ENCODE measurements at places on chromosomes 3 and 15.

DNA sequence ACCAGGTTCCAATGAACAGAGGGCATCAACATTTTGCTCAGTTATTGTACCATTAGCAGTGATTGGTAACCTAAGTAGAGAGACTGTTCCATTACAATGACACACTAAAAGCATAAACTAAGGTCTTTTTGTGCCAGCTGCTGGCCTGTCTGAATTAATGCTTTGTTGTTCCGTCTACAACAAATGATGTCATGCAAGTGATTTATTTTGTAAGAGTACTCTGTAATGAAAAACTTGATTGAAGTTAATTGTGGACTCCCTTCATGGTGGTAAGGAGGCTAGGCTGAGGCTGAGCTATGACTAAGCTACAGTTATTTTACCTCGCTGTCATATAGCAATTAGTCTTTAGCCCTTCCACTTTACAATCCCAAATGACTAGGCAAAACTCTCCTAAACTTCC is 23.2 kb downstream of the RCN2 start:
- DNase-seq = no peak

- DNase-seq = no peak
These were observed 378.5 kb downstream of the ERC2 start for GRCh38 chr3:56089739-56090138.

- no peak for DNase-seq
These were observed 495.2 kb upstream of the TBL1XR1 start for GRCh38 chr3:177692304-177692975.

GRCh38 chr3:121995161-121996137 is 26.6 kb downstream of the ILDR1 start:
- DNase-seq = peak; percentile 34

GRCh38 chr15:80701676-80702311 is 6.7 kb downstream of the ABHD17C start:
- DNase-seq = no peak

DNA sequence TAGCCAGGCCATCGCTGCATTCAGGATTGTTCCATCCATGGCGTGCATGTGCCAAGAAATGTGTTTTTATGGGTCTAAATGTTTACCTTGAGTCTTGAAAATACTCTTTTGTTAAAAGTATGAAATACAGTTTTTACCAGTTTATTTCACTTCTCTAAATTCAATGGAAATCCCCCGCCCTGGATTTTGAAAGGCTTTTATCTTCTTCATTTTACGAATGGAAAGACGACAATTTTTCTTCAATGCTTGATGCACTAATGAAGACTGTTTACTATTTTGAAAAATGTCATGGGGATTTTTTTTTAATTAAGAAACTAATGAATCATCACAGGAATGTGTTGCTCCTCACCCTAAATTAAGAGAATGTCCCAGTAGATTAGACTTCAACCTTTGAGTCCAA is 83.5 kb downstream of the FAM81A start:
- DNase-seq = no peak

- DNase-seq = no peak
These were observed 16.3 kb upstream of the LCTL start for GRCh38 chr15:66581972-66582537.

- DNase-seq = no peak
These were observed 118.5 kb downstream of the OPA1 start for GRCh38 chr3:193711523-193711963.

DNA sequence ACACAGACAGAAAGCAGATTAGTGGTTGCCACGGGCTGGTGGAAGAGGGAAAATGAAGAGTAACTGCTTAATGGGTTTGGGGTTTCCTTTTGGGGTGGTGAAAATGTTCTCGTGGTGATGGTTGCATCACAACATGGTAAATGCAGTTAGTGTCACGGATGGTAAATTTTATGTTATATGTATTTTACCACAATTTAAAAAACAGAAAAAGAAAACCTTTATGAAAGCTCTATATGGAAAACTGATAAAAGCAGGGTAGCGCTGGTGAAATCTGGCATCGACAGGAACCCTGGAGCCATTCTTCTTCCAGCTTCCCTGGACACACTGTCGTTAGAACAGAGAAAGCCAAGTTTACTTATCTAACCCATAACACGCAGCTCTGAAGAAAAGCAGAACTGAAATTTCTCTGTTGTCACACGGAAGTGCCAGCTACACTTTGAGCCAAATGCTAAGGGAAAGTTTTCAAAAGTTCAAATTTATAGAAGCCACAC is 287.7 kb upstream of the NR2F2 start:
- no peak for DNase-seq

DNA sequence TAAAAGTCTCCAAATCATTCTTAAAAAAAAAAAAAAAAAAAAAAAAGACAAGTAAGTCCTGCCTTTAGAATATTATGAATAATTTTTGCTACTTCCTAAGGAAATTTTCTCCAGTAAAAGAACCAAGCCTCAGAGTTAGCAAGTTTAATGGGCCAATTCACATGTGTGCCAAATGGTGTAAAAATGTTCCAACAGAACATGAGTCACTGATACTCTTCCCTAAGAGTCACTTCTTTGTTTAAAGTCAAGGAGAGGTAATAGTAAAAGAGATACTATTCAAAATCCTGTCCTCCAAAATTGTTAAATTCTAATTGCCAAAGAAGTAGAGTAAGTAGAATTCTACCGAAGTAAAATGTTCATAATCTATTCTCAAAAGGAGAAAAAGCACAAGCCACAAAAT is 17.7 kb upstream of the CPA3 start:
- no peak for DNase-seq

DNA sequence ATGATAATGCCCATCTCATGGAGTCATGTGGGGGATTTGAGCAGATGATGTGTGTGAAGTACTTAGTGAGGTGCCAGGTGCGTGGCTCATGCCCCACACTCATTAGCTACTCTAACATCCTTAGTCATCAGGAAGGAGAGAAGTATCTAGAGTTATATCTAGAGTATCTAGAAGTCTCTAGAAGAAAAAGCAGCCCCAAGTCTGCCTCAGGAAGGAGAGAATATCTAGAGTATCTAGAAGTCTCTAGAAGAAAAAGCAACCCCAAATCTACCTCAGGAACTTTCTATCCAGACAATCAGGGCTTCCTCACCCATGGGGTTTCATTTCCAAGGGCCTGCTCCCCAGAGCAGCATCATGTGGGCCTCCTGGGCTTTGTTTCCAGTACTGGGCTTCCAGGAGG is 24.7 kb upstream of the DOCK3 start:
- no peak for DNase-seq

DNA sequence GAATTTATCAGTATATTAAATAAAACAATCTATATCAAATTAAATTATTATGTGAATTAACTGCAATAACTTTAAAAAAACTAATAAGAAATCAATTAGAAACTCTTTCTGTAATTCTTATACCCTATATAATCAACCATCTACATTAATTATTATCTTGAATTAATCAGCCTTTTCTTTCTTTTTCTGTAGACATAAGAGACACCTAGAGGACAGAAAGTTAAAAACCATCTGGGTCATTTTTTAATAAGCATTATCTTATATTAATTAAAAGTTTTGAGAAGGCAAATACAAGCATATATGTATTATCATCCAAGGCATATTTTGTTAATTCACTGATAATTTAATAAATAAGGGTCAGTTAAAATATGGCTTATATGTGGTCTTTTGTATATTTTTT is 24.2 kb upstream of the SLC25A26 start:
- DNase-seq = no peak

DNA sequence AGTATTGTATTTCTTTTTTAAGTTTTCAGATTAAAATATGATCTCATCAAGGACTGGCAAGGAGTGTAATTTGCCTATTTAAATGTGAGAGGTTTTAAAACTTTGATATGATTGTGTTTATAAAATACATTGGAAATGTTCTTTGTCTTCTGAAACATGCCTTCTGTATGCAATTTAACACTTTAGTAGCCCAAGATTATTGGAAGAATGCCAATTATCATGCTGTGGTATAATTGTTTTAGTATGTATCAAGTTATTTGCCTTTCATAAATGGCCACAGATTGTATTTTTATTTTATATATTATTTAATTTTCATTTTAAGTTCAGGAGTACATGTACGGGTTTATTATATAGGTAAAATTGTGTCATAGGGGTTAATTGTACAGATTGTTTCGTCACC is 31.7 kb downstream of the ECT2 start:
- no peak for DNase-seq

DNA sequence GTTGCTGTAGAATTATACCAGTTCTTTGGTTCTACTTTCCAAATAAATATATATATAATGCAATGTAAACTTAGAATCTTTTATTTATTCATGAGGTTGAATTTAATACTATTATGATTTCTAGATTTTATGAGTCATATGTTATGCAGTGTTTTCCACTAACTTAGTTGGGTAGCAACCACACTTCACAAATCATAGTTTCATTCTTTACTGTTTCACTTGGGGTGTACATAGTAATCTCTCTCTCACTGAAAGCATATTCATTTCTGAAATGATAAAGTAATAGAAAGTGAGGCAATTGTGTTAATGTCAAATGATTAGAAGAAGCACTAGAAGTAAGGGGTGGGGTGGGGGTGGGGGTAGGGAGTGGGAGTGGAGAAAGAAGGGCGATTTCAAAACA is 52.6 kb downstream of the IQCH start:
- no peak for DNase-seq

DNA sequence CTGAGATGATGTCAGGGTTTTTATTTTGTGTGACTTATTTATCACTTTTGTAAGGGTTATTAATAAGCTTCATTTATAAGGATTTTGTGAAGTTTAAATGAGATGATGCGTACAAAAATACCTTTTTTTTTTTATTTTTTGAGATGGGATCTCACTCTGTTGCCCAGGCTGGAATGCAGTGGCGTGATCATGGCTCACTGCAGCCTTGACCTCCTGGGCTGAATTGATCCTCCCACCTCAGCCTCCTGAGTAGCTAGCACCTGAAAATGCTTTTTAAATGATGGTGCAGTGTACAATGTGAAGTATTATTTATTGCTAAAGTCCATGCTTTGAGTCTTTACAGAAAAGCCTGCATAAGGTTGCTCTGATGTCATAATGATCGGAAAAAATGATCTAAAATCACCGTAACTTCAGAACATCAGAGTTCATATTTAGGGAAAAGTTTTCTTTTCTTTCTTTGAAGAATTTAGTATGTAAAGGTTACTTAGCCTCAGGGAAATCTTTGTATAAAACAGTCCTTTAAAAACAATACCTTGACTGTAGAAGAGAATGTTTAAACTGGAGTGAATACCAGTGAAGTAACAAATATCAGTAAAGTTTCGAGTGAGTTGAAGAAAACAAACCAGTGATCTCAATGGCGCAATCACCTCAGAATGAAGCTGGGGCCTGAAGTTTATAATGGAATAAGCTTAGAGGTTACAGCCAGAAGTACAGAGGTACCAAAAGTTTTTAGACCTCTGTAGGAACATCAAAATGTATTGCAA is 29.7 kb downstream of the TCF12 start:
- DNase-seq = no peak

DNA sequence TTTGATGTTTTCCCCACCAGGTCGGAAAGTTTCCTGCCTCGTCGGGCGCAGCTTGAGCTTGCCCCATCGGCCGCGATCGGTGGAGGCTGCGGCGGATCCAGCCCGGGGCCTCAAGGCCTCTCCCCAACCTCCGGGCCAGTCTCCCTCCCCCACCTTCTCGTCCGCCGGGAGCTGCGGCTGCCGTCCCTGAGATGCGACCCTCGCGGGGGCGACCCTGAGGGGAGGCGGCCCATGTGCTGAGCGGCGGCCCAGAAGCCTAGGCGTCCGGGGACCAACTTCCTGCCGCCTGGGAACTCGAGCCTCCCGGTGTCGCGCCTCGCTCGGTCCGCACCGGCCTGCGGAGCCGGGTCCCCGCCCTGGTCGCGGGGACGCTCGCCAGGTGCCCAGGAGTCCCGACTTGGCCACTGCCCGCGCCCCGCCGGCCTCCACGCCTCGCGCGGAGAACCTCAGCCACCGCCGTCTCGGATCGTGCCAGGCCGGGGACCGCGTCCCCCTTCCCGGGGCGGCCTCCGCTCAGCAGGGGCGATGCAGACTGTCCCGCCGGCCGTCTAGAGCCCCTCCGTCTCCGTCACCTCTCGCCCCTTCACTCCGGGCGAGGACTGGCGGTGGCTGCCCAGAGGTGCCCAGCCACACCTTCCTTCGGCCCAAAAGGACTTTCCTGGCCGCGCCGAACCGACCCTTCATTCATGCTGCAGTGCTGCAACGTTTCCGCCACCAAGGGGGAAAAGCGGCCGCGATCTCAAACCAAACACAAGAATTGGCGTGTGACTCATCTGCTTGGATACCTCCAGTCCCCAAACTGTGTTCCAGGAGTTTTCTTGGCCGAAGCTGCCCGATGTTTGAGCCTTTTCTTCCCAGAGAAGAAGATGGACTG is 656 bp downstream of the SLMAP start:
- peak; percentile 44 for DNase-seq

GRCh38 chr15:91336687-91337086 is 236.6 kb downstream of the SV2B start:
- no peak for DNase-seq

DNA sequence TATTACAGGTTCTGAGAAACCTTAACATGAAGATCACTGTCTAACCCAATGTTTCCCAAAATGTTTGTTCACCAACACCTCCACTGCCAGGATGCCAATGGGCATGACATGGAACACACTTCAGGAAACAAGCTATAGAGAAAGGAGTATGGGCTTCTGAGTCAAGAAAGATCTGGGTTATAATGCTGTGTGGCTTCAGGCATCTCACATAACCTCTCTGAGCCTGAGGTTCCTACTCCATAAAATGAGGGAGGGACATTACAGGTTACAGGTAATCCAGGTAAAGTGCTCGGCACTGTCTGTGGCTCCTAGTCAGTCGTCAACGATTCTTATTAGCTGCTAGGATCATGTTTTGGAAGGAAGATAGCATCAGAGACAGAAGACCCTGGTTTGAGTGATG is 126.4 kb upstream of the SMAD3 start:
- DNase-seq = no peak

DNA sequence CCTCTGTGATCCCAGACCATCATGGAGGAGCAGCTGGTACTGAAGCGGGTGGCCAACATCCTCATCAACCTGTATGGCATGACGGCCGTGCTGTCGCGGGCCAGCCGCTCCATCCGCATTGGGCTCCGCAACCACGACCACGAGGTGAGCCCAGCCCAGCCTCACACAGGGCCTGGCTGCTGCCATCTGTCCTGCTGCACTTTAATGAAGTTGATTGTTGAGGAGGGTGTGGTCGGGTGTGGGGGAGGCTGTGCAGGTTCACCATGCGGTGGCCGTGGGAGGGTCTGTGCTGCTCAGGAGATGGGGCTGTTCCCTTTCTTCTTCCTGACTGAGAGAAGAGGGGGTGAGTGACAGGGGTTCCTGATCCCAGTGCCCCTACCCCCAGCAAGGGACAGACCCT is 30.6 kb downstream of the ACAD9 start:
- no peak for DNase-seq

- peak; percentile 40 for DNase-seq
These were observed 35.4 kb downstream of the PSTPIP1 start for GRCh38 chr15:77030048-77030927.
